ENCODE measurements at places on chromosomes 4 and X.

GRCh38 chr4:189815404-189816192 lies 125.1 kb upstream of the FRG1 start:
- DNase-seq: no peak

DNA sequence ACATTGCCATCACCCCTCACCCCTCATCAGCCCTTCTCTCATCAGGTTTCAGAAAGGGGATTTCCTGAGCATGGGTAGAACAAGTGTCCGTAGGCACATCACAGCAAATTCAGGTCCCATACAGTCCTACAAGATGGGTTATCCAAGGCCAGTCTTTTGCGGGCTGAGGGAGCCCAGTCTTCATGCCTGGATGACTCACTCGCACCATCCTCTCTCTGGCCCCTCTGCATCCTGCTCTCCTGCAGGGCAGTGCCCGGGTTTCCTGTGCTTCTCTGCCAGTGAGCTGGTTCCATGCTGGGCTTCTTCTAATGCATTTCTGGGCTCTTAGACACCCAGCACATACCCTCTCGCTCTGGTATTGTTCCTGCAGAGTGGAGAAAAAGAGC lies 7.3 kb upstream of the INTS6L start:
- no peak for DNase-seq

- no peak for DNase-seq
Observed at GRCh38 chr4:141080668-141081067, 52.6 kb downstream of the RNF150 start.

DNA sequence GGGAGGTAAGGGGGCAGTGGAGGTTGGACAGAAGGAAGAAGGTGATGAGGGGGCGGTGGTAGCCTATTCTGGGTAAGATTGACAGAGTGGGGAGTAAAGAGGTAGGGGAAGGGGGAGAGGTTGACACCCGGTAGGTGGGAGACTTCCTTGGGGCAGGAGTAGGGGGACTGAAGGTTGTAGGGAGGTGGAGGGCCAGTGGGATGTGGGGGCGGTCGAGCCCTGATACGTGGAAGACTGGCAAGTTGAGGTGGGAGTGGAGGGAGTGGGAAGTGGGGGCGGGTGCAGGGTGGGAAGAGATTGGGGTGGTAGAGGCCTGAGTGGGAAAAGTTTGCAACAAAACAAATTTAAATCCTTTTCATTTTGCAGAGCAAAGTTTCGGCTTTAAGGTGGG lies 1.7 kb downstream of the GCNA start:
- no peak for DNase-seq

GRCh38 chr4:184263910-184264732 lies 46.4 kb upstream of the ENPP6 start:
- peak; percentile 87 for DNase-seq

DNA sequence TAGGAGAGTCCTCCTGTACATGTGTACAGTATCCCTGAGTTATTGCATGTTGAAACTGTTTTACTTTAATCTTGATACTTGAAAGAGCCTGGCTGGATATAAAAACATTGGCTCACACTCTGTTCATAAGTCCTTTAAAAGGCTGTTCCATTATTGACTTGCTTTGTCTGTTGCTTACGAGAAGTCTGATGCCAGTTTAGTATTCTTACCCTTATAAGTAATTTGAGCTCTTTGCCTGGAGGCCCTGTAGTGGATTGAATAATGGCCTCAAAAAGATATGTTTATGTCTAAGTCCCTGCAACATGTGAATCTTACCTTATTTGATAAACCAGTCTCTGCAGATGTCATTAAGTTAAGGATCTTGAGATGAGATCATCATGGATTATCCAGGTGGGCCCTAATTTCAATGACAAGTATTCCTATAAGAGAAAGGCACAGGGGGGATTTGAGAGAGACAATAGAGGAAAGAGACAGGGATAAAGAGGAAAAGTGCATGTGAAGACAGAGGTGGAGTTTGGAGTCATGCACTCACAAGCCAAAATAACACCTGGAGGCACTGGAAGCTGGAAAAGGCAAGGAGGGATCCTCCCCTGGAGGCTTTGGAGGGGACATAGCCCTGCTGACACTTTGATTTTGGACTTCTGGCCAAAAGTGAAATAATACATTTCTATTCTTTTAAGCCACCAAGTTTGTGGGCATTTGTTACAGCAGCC lies 98.1 kb downstream of the IRF2 start:
- DNase-seq: no peak

DNA sequence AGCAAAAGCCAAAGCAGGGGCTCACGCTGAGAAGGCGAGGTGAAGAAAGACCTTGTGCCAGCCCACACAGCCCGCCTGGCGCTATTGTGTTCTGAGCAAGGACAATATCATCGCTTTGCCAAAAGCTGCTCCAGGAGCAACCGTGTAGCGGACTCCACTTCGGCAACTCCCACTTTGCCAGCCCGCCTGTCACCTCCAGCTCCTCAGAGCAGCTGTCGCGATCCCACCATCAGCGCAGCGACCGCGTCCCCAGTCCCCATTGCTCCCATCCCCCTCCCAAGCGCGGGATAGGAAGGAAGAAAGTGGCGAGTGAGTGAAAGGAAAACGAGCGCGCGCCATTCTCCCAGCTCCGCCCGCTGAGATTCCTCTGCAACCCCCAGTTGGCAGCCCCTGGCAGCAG lies 759 bp downstream of the ZC4H2 start:
- no peak for DNase-seq
